ENCODE measurements at places on chromosomes 6 and 20.

DNA sequence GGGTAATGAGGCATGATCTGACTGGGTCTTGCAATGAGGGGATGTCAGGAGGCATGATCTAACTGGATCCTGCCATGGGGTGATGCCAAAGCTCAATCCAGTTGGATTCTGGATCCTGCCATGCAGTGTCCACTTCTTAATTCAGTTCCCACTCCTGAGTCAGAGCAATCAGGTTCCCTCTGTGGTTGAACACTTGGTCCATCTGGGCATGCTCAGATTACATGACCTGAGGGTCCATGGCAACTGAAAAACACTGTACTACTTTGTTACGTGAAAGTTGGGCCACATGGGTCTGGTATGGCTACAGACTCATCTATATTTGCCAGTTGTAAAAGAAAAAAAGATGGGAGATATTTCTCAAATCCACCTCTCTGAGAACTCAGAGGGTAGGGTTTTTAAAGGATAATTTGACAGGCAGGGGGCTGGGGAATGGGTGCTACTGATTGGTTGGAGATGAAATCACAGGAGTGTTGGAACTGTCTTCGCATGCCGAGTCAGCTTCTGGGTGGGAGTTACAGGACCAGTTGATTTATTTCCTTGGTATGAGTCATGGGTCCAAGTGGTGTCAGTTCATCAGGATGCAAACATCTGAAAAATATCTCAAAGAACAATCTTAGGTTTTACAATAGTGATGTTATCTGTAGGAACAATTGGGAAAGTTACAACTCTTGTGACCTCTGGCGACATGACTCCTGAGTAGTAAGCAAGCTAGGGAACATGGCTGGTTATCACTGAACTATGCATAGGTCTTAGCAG, 21.6 kb downstream of the C6orf163 start:
- no peak for DNase-seq

DNA sequence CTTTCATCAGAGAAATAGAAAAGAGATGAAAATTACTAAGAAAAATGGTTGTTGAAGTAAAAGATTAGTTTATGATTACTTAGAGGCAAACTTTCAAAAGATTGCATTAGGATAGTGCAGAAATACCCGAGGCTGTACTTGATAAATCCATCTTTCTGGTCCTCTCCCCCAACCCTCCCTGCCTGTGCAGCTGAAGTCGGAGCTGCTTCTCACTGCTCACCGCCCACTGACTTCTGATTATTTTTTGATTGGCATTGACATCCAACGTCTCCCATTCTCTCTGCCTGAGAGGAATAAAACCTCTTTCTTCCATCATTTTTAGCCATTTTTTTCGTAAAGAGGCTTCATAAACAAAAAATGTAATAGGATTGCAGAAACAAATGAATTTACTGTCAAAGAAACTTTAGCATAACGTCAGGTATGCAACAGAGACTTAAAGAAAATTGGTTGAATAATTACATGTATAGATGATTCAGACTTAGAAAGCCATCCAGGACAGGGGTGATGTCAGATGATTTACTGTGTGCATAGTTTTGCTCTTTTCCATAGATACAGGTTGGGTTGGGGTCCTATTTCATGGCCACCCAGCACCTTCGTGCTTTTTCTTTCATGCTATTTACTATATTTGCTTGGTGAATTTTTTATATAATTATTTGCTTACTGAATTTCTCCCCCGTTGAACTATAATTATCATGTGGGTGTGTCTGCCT, 53.6 kb upstream of the EDN3 start:
- DNase-seq = no peak

DNA sequence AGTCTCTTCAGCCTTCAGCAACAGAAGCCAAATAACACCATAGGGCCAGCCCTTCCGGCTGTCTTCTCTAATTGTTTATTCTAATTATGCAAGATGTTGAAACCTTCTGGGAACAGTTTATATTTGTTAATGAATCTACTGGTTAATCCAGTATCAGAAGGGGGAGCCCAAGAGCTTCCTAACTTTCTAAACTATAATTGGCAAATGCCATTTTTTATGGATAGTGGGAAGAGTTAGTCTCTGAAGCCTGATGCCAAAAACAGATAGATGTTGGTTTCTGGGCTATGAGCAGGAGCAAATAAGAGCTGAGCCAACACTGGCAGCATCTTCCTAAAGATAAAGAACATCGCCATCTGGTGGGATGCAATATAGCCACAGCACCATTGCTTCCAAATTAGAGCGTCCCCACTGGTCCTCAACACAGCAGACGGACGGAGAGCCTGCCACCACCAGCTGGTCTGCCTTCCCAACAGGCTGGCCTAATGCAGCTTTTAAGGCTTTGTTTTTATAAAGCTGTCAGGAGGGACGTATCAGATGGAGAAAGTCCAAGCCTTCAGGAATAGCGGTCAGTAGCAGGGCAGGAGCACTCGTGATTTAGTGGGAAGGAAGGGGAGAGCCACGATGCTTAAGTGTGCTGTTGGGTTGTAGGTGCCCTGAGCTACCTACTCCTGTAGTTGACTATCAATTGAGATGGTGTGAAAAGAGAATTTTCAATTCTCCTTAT, 118.8 kb downstream of the RALGAPA2 start:
- peak; percentile 44 for DNase-seq

DNA sequence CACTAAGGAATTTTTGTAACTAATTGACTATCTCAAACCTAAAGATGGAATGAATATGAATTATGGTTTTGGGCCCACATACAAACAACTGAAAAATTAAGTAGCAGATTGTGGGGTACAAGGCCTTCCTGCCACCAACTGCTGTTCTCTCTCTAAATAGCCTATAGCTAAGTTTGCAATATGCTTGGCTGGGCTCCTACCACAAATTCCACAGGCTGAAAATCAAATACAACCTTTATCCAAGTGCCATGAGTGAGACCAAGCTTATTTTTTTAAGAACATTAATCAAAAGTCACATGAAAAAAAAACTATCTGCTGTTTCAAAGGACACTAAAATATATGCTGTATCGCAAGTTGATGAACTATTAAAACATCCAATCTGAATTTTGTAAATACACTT, 52.1 kb downstream of the TENT5A start:
- no peak for DNase-seq

DNA sequence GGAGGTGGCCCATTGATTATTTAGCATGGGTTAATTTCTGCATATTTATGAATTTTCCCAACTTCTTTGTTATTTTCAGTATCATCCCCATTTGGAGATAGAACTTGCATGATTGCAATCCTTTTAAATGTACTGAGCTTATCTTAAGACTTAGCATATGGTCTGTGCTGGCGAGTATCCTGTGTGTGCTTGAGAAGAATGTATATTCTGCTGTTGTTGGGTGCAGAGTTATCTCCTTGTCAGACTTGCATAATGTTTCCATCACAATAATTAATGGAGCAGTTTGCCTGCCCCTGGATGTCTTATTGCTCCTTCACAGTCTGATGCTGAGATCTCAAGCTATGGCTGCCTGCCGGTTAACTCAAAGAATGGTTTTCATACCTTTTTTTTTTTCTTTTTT, 112.6 kb downstream of the CDYL start:
- DNase-seq = no peak

- DNase-seq = no peak
These were observed 5.5 kb downstream of the PAX1 start for GRCh38 chr20:21710863-21711431.

DNA sequence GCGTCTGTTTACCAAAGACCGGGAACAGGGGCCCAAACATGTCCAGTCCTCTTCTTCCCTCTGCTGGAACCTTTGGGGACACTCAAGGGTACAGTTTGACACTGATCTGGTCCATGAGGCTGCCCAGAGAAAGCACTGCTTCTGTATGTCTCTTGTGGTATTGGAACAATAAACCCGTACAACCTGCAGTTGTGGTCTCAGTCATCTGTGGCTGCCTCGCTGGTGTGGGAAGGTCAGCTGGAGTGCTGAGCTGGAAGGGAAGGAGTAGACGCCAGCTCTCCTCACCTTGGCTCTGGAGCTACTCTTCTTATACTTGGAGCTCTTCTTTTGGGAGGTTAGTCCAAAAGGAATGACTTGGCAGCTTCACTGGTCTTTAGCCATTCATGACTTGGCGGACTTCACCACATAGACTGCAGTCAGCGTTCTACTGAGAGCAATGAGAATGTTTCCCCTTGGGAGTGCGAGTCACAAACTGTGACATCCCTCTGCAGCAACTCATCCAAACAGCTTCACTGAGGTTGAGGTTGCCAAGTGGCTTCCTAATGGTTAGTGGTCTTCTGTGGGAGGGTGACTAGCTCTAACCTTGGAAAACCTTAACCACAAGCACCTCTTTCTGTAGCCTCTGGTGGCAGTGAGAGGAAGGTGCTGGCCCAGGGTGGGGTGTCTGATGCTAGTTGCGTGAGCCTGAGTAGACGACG, 81.2 kb downstream of the ASXL1 start:
- DNase-seq = no peak

GRCh38 chr6:69791065-69791471, 5.7 kb downstream of the LMBRD1 start:
- no peak for DNase-seq

DNA sequence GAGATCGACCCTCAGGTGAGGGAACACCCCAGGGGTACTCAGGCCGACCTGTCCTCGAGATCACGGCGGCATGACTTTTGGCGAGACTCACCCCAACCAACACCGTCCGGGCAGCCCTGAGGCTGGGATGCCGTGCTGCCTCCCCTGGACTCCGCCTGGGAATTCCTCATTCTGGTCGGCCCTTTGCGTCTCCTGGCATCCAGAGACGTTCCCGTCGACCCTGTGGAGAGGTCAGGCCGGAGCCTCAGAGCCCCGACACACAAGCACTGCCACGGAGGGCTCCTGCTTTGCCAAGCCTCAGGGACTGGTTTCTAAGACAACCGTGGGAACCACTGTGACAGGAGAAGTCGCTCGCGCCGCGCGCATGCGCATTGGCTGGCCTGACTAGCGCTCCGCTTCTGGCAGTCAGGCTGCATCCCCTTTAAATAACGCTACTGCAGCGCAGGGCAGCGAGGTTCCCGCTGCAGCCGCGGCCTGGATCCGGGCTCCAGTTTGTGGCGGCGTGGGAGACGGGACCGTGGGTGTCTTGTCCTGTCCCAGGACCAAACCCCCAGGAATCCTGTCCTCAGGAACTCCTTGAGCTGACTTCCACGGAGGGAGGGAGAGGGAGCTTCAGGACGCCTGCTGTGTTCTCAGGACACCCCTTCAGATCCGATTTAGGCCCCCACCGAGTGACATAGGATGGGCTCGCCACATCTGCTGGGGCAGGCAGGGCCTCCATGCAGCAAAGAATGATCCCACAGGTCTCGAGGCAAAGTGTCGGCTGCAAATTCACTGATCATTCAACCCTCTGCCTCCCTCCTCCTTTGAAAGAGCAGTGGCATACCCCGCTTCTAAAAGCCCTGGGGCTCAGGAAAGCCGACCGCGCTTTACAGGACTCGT, 163.2 kb upstream of the ZNF337 start:
- DNase-seq = no peak

- no peak for DNase-seq
These were observed 2.7 kb downstream of the BCAS1 start for GRCh38 chr20:54067606-54068174.

DNA sequence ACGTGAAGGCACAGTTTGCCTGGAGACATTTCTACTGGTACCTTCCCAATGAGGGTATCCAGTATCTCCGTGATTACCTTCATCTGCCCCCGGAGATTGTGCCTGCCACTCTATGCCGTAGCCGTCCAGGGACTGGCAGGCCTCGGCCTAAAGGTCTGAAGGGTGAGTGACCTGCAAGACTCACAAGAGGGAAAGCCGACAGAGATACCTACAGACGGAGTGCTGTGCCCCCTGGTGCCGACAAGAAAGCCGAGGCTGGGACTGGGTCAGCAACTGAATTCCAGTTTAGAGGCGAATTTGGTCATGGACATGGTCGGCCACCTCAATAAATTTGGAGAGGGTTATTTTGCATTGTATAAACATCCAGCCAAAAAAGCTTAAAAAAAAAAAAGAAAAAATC, 420.3 kb upstream of the FLRT3 start:
- no peak for DNase-seq

DNA sequence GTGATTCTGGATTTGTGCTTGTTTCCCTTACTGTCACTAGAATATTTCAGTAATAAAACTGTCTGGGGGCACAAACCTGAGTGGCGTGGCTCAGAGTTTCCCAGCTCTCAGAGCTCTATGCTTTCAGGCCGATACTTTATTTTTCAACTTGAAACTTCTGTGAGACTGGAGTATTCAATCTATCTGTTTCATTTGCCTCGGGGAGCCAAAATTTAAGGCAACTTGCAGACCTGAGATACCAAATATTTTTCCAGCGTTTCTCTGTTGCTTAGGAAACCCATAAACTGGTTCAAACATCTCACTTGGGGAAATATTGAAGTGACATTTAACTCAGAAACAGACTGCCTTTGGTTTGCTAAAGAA, 74.7 kb downstream of the SOBP start:
- DNase-seq = no peak

DNA sequence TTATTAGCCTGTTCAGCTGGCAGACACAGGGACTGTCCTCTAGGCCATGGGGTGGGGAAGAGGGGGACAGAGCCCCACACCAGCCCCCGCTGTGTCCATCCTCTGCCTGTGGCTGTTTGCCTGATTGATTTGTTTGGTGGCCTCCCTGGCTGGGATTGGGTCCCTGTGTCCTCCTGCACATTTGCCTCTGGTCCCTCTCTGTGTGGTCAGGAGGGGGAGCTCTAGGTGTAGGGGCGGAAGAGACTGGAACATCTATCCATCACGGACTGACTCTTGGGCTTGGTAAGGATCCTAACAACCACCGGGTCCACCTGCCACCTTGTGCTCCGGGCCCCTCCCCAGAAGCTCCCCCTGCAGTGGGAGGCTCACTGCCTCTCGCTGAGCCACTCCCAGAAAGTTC, 38.4 kb upstream of the CCDC167 start:
- peak; percentile 40 for DNase-seq

- DNase-seq = peak; percentile 33
These were observed 11.5 kb upstream of the DSTN start for GRCh38 chr20:17558154-17558940.

- DNase-seq = peak; percentile 99
These were observed 123.7 kb upstream of the EXOC2 start for GRCh38 chr6:816510-817084.
